ENCODE measurements at places on chromosomes 3 and 15.

DNA sequence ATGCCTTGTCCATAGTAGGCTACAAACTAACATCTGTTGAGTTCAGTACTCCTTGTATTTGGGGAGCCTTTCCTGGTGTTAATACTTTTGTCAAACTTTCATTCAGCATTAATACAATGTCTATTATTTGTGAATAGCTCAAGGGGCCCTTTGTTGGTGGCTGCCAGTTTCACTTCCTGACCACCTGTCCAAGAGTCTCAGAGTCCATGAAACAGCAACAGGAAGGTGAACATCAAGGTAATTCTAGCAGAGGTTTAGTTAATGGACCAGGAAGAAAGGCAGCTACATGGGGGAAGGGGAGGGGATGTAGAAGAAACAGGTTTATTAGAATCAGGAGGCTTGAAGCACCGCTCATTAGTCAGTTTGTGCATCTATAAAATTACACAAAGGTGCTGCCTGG is 386.9 kb downstream of the PDCD6IP start:
- DNase-seq: no peak

GRCh38 chr3:194487289-194488054 is 670 bp upstream of the ATP13A3 start:
- DNase-seq: no peak

GRCh38 chr15:79896131-79896633 is 632 bp downstream of the MTHFS start:
- DNase-seq: no peak

DNA sequence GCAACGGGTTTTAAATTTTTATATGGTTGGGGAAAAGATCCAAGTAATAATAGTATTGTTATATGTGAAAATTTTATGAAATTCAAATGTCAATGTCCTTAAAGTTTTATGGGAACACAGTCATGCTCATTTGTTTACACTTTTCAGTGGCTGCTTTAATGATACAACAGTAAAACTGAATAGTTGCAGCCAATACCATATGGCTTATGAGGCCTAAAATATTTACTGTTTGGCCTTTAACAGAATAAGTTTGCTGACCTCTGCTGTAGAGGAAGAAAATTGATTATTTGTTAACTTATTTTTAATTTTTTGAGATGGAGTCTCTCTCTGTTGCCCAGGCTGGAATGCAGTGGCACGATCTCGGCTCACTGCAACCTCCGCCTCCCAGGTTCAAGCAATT is 44.7 kb downstream of the USP50 start:
- no peak for DNase-seq

Measured in GM12864 (cell line).